NCI-H524 treated with DMSO at 0.1 percent for 48 hours (cell line): ENCODE measurements at places on chromosomes 2 and 18.

- DNase-seq, result no peak
These were observed 21.2 kb upstream of the ACVR1 start for GRCh38 chr2:157897106-157897971.

GRCh38 chr2:11969774-11970173, 223.3 kb downstream of the LPIN1 start:
- no peak for DNase-seq

GRCh38 chr18:30385684-30386083, 656.9 kb downstream of the DSC3 start:
- DNase-seq, result no peak

GRCh38 chr2:239602290-239603282, 201.8 kb upstream of the HDAC4 start:
- DNase-seq, result no peak

DNA sequence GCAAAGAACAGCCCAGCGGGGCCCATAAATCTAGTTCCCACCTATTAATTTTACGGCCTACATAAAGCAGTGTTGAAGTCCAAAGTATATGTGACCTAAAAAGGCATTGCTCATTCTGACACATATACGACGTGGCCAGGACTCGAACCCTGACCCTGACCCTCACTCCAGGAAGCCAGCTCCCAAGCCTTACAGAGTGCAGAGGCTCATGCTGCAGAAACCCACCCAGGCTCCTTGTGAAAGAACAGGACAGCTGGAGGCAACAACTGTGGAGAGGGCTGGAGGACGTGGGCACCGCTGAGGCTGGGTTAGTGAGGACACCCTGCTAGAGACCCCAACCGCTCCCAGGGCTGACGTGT, 221.6 kb downstream of the CYP26B1 start:
- no peak for DNase-seq

DNA sequence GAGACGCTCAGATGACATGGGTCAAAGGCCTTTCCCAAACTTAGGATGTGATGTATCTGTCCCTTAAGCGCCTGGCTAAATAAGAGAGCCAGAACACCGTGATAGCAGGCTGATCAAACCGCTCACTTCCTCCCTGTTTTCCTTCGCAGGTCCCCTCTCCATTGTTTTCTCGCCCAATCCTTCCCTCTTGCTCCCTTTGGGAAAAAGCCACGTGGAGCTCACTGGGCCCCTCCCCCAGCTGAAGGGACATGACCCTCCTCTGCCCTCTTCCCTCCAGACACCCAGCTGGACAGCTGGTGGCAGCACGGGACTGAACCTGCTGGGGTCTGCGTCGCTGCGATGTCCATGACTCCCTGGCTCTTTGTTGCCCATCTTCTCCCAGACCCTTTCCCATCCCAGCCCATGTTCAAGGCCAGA, 201.7 kb downstream of the TNS1 start:
- DNase-seq, result no peak

DNA sequence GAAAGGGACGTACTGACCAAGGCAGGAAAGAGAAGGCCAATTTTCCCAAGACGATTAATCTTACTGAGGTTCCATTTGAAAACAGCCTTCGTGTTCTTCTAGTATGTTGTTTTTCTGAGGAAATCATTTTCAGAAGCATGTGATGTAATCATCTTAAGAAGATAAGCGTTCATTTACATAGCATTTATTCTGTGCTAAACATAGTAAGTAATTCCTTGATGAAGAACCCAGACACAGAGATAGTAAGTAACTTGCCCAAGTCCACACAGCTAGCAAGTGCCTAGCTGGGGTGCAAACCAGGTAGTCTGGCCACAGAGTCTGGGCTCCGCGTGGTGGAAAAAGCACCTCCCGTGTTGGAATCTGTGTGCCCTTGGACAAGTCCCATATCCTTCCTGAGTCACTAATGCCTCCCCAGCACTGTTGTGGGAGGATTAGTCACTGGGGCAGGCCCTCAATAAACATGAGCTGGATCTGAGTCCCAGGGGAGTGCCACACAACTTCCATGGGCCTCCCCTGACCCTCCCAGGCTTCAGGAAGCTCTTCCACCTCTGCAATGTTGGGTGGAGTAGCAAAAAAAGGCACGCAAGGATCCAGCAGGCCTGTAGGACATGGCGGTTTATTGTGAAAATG, 26.9 kb upstream of the ASAP2 start:
- no peak for DNase-seq

GRCh38 chr2:232896111-232896510, 26.0 kb downstream of the SNORC start:
- no peak for DNase-seq

- DNase-seq, result no peak
These were observed 18.9 kb upstream of the MTERF4 start for GRCh38 chr2:241121008-241121407.

DNA sequence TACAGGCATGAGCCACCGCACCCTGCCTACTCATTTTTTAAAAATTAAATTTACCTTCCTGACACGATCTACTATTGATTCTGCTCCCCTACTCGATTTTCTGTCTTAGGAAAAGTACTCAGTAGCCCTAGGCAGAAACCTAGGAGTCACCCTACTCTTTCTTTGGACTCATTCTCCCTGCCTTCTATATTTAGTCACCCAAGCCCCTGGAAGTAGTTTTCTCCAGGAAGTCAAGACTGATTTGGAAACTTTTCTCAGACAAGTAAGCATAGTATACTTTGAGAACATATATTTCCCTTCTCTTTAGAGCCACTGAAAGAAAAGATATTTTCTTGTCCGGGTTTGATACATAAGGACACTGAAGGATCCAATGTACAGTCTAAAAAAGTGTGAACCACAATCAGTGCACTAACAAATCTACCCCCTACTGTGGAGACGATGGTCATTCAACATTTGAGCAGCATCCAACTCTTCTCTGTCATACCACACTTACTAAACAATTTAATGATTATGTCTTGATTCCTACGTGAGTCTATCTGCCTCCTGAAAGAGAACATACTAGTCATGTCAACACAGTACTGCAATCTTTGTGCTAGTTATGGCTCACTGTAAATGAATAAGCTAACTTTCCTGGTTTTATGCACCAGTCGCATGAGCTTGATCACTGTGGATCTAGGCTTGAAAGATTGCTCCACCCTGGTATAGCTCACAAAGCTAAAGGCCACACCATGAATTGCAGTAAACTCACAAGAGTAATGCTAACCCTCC, 19.8 kb downstream of the YWHAQ start:
- DNase-seq, result no peak

DNA sequence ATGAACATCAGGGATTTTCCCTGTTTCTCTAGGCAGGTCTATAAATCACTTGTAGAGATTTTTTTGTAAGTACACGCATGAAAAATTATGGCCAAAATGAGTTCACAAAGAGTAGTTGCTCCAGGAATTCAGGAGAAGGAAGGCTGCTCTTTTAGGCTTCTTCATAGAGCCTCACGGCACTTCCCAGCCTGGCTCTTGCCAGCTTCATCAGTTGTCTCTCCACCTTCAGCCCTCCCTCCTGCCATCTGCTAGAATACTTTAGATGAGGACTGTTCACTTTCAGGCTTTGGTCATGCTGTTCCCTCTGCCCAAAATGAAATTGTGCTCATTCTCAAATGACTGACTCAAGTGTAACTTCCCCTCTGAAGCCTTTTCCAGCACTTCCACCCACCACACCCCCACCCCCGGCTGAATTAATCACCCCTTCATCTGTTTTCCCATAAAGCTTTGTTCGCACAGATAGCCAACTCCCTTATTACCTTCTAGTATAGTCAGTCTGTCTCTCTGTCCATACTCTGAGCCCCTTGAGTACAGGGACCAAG, 1.8 kb upstream of the ABCA12 start:
- peak; percentile 45 for DNase-seq

DNA sequence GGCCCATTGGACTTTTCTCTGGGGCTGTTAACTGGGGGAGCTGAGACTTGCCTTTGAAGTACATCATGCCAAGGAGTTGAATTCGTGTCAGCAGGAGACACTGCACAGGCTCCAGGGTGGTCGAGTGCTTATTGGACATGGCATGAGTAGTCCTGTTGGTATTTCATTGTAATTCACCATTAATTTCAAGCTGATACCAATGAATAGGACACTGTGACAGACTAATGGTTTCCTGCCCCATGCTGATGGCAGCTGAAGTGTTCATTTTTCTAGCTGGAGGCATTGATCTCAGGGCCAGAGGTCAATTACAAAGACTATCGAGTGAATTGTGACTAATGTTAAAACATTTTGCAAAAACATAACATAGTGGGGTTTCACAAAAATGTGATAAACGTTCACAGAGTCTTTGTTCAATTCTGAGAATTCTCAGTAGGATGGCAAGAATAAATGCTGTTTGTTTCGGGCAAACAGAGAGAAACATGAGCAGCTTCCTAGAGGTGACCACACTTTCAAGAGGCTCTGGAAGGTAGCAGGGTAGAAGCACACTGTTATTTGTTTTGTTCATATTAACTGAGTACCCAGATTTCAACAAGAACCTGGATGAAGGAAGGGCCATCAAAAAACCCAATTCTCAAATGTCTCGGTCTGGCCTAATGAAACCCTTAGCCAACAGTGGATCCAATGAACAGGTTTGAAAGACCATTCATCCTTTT, 90.6 kb upstream of the ARL4C start:
- no peak for DNase-seq

DNA sequence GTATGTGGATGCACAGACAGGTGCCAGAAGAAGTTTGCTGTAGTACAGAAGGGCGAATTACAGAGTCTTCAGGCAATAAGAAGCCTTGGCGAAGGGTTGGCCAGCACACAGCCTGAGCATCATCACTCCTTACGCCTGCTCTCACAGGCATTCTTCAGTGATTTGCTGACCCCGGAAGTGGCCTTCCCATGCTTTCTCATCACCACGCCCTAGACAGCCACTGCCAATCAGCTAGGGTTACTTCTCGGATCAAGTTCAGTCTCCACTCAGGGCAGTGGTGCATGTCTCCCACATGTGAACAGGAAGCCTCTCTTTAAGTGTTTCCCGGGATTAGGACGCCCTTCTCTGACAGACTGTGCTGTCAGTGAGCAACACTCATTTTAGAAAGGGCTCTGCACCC, 81.8 kb downstream of the C1QL2 start:
- DNase-seq, result no peak

DNA sequence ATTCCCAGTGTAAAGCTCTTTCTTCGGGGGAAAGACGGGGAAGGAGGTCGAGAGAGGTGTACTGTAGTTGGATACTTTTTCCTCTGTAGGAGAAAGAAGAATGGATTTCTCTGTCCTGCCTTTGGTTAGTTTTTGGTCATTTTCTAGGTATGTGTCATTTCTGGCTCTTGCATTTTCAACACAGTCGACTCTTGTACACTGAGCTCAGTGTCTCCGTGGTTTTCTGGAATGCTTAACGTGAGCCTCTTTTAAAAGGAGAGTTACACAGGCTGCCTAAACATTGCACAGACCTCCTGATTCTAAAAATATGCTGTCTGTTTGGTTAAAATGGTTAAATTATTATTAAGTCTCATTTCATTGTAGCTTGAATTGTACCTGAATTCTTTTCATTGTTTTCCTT, 21.8 kb upstream of the GLS start:
- DNase-seq, result no peak

DNA sequence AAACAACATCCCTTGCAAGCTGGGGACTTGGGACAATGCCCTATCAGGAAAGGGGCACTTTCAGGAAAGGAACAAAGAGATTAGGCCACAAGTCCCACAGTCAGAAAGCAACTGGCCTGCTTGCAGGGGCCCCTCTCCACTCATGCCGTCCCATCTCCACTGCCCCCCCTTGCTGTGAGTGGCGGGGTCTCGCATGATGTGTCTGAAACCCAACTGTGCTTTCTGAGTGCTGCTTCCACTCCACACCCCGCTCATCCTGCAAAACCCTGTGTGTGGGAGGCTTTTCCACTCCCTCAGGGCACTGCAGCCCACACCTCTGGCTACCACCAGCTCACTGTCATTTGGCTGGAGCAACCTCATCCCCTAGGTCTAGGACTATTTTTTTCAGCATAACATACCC, 7.9 kb downstream of the HS6ST1 start:
- DNase-seq, result no peak

DNA sequence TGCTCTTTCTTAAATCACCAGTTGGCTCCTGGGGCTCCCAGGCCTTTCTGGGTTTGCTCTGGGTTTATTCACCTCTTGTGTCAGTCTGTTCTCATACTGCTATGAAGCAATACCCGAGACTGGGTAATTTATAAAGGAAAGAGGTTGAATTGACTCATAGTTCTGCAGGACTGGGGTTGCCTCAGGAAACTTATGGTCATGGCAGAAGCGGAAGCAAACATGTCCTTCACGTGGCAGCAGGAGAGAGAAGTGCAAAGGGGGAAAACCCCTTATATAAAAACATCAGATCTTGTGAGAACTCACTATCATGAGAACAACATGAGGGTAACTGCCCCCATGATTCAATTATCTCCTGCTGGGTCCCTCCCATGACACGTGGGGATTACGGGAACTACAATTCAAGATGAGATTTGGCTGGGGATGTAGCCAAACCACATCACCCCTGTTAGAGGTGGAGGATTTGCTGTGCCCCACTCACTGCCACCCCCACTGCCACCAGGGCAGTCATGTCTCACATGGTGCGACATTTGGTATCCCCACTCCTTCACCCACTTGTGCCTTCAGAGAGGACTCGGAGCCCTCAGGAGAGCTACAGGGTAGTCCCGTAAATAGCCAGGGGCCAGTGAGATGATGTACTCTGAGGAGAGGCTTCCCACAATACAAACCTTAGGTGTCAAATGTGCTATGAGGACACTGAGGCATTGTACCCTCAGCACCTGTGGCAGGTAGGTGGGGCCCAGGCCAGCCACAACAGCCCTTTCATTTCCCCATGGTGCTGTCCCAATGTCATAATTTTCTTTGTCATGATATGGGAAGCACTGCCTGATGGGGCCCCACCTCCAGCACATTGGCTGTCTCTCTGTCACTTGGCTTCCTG, 35.7 kb downstream of the CDC42EP3 start:
- no peak for DNase-seq
